Kidney (tissue), 22 donors: ENCODE measurements at places on chromosomes 5 and 9.

- no peak for DNase-seq
Measured at GRCh38 chr9:99054581-99054980, 50.3 kb upstream of the TGFBR1 start.

GRCh38 chr9:21817176-21817575, 14.7 kb downstream of the MTAP start:
- DNase-seq: no peak

GRCh38 chr5:147485814-147486213, 24.1 kb downstream of the DPYSL3 start:
- no peak for DNase-seq

- DNase-seq: no peak
Measured at GRCh38 chr5:96146675-96147074, 185.0 kb upstream of the ELL2 start.

DNA sequence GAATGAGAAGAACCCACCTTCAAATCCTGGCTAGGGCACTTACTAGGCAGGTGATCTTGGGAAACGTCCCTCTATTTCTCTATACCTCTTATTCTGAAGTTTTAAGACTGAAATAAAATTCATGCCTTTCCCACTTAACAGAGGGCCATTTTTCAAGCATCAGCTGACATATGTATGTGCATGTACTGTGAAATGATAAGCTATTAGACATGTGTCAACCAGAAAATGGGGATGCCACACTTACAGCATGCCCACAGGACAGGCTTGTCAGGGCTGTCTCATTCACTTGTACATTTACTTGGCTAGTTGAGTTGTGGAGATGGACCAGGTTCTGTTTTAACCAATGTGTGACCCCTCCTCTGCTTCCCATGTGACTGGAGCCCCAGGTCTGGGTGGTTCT, 78.5 kb downstream of the C9orf152 start:
- no peak for DNase-seq

- no peak for DNase-seq
Measured at GRCh38 chr5:12910641-12911040, 1006.4 kb upstream of the CTNND2 start.

DNA sequence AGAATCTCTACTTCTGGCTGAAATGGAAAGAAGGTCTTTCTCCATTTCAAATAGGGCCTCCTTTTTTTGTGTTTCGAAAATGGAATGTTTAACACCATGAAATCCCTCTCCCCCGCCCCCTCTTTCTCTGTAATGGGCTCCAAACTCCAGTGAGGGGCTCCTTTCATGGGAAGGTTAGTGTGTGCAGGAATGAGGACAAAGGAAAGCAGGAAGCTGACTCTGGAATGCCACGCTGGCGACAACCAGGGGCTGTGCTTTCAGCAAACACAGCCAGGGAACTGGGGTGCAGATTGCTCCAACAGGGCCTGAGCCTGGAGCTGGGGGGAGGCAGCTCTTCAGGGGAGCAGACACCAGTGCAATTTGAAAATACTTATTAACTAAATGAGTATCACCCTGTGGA, 82.8 kb downstream of the CRB2 start:
- DNase-seq: peak; percentile 57

DNA sequence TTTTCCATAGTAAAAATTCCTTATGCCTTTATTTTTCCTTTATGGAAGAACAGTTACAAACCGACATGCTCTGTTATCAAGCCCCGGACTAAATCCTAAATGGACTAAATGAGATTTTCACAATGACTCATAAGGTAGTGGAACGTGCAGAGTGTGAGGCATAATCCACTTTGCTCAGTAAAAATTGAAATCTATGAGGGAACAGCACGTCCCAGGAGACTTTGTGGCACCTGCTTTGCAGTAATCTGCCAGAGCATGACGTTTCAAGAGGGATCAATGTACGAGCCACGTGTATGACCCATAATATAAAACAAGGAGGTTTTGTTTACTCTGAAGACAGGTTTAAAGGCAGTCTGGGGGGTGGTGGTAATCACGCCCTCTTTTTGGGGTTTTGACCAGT, 83.8 kb upstream of the GNA14 start:
- DNase-seq: no peak

DNA sequence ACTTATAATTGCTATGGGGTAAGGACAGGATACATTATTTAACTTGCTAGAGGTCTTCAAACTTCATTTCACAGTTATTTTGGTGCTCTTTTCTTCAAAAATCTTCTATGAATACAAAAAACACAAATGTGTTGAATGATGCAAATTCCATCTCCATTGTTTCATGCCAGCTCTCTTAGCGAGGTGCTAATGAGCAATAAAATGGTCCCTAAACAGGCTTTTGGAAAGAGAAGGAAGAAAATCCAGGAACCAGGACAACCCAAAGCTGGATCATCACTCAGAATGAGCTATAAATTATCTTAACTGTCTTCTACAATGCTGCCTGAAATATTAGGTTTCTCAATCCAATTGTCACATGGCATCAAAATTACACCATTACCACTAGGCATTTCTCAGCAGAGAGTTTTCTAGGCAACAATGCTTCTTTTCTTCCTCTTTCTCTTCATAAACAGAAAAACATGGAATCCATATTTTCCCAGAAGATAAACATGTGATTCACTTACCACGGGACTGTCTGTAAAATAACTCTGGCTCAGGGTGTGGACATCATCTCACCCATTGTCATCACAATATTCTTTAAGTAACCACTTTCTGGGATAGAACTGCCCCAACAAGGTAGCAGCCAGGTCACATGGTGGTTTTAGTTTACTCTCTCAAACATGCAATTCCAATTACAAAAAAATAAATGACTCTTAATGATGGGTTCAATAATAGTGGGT, 249.4 kb downstream of the NPR3 start:
- DNase-seq: no peak

DNA sequence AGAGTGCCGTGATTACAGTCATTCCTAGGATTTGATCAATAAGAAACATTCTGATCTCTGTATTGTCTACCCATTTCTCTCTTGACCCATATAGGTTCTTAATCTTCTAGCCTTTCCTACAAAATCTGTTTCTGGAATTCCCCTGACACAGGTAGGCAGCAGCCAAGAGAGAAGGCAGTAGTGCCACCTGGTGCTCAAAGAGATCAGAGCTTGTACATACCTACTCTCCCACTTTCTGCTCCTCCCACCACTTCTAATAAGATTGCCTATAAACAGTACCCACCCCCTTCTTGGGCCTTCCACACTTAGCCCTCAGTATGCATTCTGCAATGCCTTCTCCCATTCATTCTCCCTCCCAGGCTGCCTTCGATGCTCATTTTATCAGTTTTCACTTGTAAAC, 117.4 kb upstream of the RORB start:
- DNase-seq: peak; percentile 43

DNA sequence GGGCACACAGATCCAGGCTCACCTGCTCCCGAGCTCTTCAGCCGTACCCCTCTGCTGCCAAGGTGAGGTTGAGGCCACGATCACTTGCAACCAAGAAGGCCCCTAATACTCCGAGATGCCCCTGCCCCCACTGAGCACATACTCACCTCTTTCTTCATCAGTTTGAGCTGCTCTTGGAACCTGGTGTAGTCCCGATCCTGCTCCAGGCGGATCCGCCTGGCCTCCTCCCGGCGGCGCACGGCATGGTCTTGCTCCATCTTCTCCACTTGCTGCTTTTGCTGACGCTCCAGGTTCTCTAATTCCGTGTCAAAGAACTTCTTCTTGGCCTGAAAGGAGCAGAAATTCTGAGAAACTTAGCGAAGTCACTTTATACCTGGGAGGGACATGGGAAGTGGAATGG, 75.7 kb upstream of the FBXW11 start:
- no peak for DNase-seq

DNA sequence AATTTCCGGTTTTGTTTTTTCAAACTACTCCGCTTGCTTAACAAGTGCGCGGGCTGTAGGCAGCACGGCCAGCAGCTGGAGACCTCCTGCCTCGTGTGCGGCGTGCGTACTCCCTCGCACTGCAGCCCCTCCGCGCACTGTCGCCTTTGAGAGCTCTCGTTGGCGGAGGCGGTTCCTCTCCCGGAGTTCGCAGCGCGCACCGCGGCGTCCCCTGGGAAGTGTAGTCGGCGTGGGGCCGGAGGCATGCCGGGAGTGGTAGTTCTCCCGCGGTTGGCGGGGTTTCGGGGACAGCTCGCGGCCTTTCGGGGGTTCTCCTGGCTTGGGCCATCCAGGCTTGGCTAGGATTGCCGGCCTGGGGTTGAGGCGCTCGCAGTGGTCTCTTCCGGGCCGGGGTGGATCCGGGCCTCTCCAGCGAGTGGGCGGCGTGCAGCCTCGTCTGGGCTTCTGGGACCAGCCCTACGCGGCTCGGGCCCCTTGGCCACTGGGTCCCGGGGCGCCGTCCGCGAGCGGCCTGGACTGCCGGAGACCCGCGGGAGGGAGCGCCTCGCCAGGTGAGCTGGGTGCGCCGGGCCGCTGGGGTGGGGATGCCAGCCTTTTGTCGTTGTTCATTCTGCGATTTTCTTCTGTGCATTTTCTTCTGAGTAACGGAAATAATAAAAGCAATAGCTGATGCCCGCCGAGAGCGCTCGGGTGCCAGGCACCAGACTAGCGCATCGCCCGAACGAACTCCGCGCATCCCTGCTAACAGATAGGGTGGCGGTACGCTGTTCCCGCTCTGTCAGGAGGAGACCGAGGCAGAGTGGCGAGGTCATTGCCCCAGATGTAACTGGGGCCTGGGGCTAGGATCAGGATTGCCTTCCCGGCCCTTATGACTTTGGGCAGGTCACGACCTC, at the start of gene ZNF354C:
Gene ZNF354C (plus strand): TSS at position 258 of the 893 bp plus-strand sequence. CDS start 1,696 bp downstream, outside the sequence.
- peak; percentile 95 for DNase-seq

DNA sequence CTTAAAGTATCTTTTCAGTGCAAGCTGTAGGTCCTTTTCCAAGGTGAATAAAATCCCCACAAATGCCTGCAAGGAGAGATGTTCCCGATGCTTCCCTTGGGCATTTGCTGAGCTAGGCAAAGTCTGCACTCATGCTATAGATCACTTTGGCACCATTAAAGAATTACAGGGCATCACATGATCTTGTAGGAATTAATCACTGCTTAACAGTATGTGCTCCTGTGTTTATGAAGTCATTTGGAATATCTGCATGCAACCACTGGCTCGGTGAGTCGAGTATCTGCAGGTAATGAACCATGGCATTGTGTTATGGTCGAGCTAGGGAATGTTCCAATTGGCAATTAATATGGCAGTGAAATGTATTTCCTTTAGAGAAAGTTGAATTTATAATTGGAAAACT, 615.1 kb downstream of the TLE1 start:
- DNase-seq: no peak

- DNase-seq: no peak
Measured at GRCh38 chr5:102860035-102860434, 104.9 kb downstream of the PAM start.

DNA sequence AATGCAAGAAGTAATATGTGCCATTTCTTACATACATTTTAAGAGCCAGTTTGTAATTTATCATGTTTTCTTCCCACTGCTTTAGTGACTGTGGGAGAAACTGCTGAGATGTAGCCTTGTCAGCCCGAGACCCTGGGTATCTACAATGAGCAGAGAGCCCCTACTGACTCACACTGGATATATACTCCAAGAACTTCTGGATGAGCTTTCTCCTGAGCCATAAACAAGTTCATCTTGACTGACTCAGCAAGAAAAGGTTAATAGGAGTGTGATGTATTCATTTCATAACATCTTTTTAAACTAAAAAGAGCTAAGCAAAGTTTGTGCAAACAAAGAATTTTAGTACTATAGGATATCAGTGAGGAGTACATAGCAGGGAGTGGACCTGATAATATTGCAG, 182.5 kb downstream of the EDIL3 start:
- no peak for DNase-seq

DNA sequence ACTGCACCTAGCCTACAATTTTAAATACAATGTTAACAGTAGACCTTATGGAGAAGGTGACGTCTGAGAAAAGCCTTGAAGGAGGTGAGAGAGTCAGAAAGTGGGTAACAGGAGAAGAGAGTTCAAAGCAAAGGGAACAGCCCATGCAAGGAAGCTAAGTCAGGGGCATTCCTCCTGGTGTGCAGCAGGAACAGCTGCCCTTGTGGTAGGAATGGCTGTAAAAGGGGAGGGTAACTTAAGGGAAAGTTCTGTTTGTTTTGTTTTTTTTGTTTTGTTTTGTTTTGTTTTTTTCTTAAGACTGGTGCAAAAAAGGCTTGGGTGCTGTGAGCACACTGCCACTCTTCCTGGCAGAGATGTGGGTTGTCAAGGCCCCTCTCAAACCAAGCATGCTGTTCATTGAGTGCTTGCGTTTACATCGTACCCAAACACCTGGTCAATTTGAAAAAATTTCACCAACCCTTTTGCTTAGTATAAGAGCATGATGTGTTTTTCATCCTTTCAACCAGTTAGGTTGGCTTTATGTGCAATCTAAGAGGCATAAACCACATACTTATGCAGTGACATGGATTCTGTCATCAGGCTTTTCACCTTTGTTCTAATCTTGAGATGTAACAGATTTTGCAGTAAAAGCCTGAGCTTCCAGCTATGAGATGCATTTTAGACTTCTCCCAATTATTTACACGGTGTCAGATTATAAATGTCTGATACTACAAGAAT, 279.7 kb downstream of the GLIS3 start:
- DNase-seq: no peak

DNA sequence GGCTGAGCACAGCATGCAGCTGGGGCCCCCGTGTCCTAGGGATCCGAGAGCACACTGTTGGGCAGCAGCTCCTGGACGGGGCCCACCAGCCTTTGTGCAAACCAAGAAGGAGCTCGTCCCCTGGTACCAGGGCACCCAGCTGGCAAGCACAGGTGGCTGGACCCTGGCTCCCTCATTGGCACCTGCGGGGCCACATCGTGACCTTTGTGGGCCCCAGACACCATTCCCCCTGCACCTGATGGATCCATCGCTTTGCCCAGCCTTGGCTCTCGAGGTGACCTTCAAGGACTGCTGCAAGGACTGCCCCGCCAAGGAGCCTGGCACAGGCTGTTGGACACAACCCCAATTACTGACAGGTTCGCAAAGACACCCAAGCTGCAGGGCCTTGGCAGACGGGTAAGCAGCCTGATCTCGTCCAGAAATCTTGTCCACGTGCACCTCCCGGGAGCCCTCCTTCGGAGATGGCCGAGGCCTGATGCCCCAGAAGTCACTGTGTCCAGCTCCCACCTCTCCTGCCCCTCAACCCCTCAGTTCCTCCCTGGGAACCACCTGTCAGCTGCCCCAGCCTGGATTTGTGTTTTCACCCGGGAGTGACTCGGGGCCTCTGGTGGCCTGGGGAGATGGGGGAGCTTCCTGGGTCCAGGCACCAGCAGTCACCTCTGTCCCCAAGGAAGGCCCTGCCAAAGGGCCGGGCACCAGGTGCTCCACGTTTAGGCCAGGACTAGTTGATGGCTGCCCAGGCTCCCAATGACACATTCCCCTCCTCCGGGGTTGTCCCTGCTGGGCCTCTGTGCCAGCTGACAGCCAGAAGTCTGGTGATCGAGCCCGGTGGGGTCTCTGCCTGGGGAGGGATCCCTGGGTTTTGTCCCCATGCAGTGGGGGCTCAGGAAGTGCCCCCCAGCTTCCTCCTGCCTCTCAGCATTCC, 137.1 kb upstream of the PPP1R26 start:
- no peak for DNase-seq

- no peak for DNase-seq
Measured at GRCh38 chr9:122331523-122331927, 39.3 kb upstream of the PTGS1 start.

- no peak for DNase-seq
Measured at GRCh38 chr5:94544031-94544650, 74.3 kb downstream of the KIAA0825 start.
